HFFc6 (cell line): ENCODE measurements at places on chromosomes 7 and 10. TPM values are rescaled to one million over a fixed set of nuclear protein-coding genes. Genes with fewer than 3 reads are reported as not detected.

- H3K27ac ChIP-seq, result peak overlapping the region; percentile 67
- peak overlapping the region; percentile 2; the same call in 1 of the 2 replicates for H3K4me3 ChIP-seq
- peaks cover 92% of the 10 kb centered on the region for H3K4me1 ChIP-seq
- no peaks in the 10 kb centered on the region for H3K27me3 ChIP-seq
- H3K36me3 ChIP-seq, result peaks cover 13% of the 10 kb centered on the region; the same call in 1 of the 2 replicates
- no peak for DNase-seq
Observed at GRCh38 chr10:4776234-4776638, 49.8 kb upstream of the AKR1E2 start.

- H3K27ac ChIP-seq, result peak overlapping the region; percentile 6
- no peak for DNase-seq
- H3K27me3 ChIP-seq, result no peaks in the 10 kb centered on the region
- peaks cover 43% of the 10 kb centered on the region for H3K4me1 ChIP-seq
- no peak overlapping the region for H3K4me3 ChIP-seq
Observed at GRCh38 chr7:36408589-36408988, 18.9 kb downstream of the ANLN start.

- no peaks in the 10 kb centered on the region for H3K27me3 ChIP-seq
- no peaks in the 10 kb centered on the region for H3K36me3 ChIP-seq
- H3K27ac ChIP-seq, result no peak overlapping the region
- DNase-seq, result no peak
- H3K4me1 ChIP-seq, result peaks cover 51% of the 10 kb centered on the region
Observed at GRCh38 chr10:33418301-33418700, 83.8 kb upstream of the NRP1 start.

Gene SPDYE9
- total RNA-seq, result not detected in 3 replicates

Gene SLC18A3
- total RNA-seq, result not detected in 3 replicates

DNA sequence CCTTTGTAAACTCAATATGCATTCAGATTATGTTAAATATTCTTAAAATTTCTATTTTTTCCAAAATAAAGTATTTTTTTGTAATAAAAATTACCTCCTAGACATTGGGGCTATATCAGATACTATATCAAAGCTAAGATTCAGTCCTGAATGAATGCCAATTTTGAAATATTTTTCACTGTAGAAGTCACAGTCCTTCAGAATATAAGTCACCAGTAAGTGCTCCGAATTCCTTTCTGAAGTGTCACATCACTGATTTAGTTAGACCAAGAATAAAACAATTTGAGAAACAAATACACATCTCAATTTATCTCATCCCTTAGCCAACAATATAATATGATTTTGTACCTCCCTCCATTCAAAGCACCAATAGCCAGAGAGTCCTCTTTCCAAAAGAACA is 33.9 kb upstream of the GSAP start:
- no peaks in the 10 kb centered on the region for H3K36me3 ChIP-seq
- H3K27ac ChIP-seq, result 0 out of 2 replicates have a peak overlapping the region, but pooled peaks have one; percentile 6
- peak; percentile 63 for DNase-seq
- peaks cover 61% of the 10 kb centered on the region for H3K4me1 ChIP-seq

Gene GRID2IP
- not detected in 3 replicates for total RNA-seq

DNA sequence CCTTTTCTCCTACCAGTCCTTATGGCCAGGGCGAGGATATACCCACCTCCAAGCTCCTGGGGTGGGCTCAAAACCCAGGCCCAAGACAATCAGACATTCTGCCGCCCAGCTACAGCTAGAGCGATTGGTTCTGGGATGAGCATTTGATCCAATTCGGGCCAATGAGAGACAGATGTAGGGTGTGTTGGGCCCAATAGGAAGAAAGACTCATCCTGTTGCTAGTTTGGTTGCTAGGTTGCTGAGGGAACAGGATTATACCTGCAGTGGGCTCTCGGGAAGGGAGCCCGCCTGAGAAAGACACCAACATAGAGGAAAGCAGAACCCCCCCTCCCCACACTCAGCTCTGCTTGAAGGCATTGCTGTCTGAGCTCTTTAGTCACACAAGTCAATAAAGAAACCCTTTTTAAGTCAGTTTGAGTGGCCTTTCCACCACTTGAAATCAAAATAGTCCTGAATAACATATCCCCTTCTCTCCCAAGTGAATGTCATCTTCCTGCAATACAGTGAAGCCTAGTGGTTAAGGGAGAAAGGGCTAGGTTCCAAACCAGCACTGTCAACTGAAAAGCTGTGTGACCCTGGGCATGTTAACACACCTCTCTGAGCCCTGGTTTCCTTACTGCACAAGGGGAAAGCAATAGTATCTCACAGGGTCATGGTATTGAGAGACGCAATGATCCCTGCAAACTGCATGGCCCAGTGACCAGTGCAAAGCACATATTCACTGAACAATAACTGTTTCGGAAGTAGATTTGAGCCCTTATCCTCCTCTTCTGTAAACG is 21.8 kb downstream of the ITPRIP start:
- H3K27ac ChIP-seq, result peak overlapping the region; percentile 70
- H3K4me1 ChIP-seq, result peaks cover 58% of the 10 kb centered on the region
- no peak for DNase-seq
- H3K36me3 ChIP-seq, result peaks cover 36% of the 10 kb centered on the region; the same call in 1 of the 2 replicates

GRCh38 chr7:80488851-80489370 is 23.0 kb downstream of the GNAT3 start:
- H3K27ac ChIP-seq, result peak overlapping the region; percentile 35; the same call in 1 of the 2 replicates
- no peaks in the 10 kb centered on the region for H3K36me3 ChIP-seq
- H3K4me3 ChIP-seq, result 0 out of 2 replicates have a peak overlapping the region, but pooled peaks have one; percentile 12
- H3K4me1 ChIP-seq, result peaks cover 37% of the 10 kb centered on the region

DNA sequence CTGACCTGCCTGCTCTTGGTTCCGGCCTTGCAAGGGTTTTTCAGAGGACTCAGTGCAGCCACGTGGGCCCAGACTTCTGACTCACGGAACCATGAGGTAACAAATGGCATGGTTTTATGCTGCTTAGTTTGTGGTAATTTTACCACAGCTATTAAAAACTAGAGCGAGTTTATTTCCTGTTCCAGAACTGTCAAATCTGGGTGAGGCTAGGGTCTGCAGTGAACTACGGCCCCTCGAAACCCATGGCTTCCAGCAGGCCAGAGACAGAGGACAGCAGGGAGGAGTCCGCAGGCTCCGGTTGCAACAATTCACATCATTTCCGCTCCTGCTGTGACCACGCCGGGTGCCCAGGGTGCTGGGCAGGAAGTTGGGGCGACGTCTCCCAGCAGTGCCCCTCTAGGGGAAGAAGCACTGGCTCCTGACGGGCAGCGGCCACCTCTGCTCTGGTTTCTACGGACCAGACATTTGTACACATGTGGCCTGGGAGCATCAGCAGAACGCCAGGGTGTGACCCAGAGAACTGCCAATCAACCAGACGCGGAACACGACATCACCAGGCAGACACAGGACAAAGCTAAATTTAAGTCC is 74.8 kb downstream of the ADARB2 start:
- H3K36me3 ChIP-seq, result 0 out of 2 replicates have a peak, but pooled peaks cover 6% of the 10 kb centered on the region
- no peak overlapping the region for H3K4me3 ChIP-seq
- no peaks in the 10 kb centered on the region for H3K4me1 ChIP-seq
- no peak overlapping the region for H3K27ac ChIP-seq
